ENCODE measurements at places on chromosomes 11 and 22.

DNA sequence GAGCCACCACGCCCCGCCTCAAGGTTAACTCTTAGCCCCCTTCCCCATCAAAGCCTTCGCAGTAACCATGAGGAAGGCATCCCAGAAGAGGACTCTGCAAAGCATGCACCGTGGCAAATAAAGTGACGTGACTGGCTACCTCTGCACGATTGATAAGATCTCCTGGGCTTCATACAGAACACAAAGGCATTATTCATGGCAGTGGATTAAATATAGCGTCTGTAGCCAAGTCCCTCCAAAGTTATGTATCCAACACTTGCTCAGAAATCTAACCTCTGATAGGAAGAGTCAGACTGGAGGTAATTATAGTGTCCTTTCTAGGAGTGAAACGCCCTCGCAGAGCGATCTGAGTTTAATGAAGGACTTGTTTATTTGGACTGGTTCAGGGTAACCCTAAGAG lies 22.4 kb downstream of the CPT1A start:
- no peak for DNase-seq

GRCh38 chr11:32829680-32830412 lies at the start of gene PRRG4:
Gene PRRG4 (plus strand): TSS chr11:32829927. CDS start chr11:32830530, 603 bp downstream.
- peak; percentile 29 for DNase-seq

- DNase-seq: no peak
Measured at GRCh38 chr11:88478136-88478815, 140.7 kb upstream of the CTSC start.

DNA sequence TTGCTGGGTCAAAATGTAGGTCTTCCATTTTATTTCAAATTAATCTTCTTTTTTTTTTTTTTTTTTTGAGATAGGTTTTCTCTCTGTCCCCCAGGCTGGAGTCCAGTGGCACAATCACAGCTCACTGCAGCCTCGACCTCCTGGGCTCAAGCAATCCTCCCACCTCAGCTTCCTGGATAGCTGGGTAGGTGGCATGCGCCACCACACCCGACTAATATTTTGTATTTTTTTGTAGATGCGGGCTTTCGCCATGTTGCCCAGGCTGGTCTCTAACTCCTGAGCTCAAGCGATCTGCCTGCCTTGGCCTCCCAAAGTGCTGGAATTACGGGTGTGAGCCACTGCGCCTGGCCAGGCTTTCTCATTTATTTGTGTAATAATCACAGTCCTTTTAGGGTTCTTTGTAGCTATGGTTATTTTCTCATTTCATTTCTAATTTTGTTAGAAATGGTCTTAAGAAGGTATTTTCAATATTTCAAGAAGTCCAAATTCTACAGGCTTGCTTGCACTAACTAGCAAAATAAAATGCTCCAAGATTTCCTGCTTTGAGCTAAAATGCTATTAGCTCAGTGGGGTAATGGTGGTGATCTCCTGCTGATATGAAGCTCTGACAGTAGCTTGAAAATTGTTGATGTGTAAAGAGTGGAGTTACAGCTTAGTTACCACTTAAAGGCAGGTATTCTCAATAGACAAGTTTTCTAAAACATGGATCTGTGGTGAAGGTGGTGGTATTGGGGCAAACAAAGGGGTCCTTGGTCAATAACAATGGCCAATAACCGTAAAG lies 50.0 kb downstream of the RBX1 start:
- no peak for DNase-seq

- no peak for DNase-seq
Measured at GRCh38 chr11:29006668-29007067, 898.5 kb downstream of the METTL15 start.

GRCh38 chr22:49365910-49366309 lies 461.8 kb downstream of the BRD1 start:
- no peak for DNase-seq

DNA sequence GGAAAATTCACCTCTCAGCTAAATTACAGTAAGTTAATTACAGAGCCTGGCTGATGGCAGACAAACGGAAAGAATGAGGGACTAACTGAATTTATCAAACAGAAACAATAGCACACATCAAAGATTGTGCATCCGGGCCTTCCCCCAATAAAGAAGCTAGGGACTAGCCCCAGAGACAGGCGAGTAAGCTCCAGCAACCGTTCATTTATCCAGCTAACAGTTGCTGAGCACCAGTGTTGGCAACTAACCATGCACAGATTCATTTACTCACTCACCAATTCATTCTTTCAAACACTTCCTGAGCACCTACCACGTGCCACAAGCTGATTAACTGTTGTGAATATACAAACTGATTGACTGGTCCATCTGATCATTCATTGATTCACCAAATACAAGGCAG lies 51.2 kb downstream of the SMCO4 start:
- DNase-seq: no peak

- no peak for DNase-seq
Measured at GRCh38 chr11:119672597-119672996, 56.4 kb downstream of the NECTIN1 start.

- DNase-seq: peak; percentile 21
Measured at GRCh38 chr22:19524170-19525115, at the start of gene CLDN5. Gene CLDN5 (minus strand): TSS chr22:19524410. CDS start chr22:19524255, 155 bp downstream.

- DNase-seq: no peak
Measured at GRCh38 chr11:92308366-92308765, 83.7 kb downstream of the FAT3 start.

DNA sequence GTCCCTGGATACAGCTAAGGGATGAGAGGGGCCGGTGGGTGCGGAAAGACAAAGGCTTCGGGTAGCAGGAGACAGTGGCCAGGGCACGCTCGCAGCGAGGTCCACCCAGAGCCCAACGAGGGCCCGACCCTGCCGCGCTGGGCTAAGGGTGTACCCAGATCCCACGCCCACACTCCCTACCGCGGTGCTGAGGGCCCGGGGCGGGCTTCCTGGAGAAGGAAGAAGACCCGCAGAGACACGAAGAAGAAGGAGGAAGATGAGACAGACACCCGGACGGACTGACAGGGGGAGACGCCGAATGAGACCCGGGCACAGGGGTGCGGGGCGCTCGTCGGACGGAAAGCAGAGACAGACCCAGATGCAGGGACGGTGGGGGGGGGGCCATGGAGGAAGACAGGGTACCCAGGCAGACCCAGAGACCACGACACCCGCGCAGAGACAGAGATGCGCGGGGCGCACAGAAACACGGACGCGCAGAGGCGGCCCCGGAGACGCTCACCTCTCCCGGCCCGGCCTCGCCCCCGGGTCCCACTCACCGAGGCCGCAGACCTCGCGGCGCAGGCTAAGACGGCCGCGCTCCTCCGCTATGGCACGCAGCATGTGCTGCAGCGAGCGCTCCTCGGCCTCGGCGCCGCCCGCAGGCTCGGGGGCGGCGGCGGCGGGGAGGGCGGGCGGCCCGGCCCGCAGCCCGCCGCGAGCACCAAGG lies 437 bp downstream of the KIAA0930 start:
- DNase-seq: peak; percentile 35

GRCh38 chr11:122344215-122344614 lies 228.2 kb upstream of the BLID start:
- DNase-seq: peak; percentile 97

DNA sequence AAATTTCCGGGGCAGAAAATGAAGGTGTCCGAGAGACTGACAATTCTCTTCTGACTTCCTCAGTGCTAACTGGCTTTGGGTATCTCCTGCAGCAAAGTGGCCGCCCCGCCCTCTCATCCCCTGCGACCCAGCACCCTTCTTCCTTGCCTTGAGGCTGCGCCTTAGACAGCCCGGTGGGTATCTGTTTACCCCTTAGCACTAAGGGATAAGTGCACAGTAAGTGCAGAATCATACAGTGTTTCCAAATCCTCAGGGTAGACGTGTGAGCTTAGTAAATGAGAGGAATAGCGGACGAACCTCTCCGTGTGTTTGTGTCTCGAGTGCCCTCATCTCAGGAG lies 368 bp upstream of the CHORDC1 start:
- no peak for DNase-seq

GRCh38 chr22:33397381-33397907 lies 339.3 kb upstream of the SYN3 start:
- no peak for DNase-seq

DNA sequence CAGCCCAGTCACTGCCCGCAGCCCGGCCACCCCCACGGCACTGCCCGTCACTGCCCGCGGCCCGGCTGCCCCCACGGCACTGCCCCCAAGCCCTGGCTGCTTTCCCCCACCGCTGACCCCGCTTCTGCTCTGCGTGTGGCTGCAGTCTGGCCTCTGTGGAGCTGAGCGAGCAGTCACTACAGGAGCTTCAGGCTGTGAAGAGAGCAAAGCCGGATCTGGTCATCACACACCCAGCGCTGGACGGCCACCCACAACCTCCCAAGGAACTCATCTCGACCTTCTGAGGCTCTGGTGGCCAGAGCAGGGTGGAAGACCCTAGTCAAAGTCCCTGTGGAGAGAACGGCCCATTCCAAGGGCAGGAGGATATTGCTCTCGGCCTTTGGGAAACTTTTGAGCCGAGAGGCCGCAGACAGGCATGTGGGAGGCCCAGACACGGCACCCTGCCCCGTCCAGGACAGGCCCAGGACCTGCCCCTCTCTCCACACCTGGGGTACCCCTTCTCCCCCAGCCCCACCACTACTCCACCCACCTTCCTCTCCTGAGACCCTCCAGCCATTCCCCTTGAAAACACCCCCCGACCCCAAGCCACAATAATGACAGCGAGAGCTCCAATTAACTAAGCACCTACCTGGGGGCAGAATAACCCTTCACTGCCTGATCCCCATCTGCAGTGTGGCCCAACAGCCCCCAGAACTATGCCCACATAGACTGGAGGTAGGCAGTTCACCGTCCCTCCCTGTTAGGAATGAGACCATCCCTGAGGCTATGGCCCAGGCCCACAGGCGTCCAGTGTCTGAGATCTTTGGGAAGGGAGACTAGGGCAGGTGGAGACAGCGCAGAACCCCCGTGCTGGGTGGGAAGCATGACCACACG lies 3.7 kb upstream of the PGGHG start:
- no peak for DNase-seq

GRCh38 chr22:36595154-36595553 lies 66.2 kb upstream of the EIF3D start:
- no peak for DNase-seq

DNA sequence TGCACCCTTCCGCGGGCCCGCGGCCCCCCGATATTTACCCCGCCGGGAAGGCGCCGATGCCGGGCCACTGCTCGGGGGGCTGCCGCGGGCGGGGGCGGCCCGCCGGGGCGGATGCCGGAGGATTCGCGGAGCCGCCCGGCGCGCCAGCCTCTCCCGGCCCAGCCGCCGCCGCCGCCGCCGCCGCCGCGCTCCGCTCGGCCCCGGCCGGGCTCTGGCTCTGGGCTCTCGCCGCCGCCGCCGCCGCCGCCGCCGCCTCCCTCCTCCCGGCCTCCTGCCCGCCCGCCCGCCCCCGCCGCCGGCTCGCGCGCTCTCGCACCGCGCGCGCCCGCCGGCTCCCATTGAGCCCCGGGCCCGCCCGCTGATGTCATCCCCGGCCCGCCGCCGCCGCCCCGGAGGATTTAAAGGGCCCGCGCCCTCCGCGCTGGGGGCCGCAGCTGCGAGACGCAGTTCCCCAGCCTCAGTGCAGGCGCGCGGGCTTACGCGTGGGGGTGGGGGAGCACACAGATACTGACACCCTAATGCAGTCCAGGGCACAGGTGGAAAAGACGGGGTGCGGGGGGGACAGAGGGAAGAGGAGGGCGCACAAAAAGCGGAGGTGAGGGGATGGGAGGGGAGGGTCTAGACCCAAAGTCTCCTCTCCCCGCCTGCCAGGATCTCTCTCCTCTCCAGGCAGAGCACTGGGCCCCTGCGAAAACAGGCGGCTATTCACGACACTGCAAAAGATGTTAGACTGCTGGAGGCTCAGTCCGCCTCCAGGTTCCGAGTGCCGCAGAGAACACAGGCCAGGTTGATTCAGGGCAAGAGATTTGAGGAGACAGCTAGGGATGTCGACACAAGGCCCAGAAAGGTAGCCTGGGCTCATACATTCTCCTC lies at the start of gene CSNK1E:
Gene CSNK1E, minus strand, starts transcription at position 312 of the 873 bp plus-strand sequence. CDS start 3,276 bp downstream, outside the sequence.
- peak; percentile 59 for DNase-seq

DNA sequence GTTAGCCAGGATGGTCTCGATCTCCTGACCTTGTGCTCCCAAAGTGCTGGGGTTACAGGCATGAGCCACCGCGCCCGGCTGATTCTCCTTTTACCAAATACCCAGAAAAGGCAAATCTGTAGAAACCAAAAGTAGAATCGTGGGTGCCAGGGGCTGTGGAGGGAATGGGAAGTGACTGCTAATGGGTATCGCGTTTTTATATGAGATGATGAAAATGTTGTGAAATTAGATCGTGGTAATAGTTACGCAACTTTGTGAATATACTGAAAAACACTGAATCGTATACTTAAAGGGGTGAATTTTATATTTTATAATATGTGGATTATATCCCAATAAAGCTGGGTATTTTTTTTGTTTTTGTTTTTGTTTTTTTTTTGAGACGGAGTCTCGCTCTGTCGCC lies 48.2 kb upstream of the CREB3L1 start:
- no peak for DNase-seq

- peak; percentile 41 for DNase-seq
Measured at GRCh38 chr11:111797145-111797581, 31.0 kb upstream of the PPP2R1B start.

DNA sequence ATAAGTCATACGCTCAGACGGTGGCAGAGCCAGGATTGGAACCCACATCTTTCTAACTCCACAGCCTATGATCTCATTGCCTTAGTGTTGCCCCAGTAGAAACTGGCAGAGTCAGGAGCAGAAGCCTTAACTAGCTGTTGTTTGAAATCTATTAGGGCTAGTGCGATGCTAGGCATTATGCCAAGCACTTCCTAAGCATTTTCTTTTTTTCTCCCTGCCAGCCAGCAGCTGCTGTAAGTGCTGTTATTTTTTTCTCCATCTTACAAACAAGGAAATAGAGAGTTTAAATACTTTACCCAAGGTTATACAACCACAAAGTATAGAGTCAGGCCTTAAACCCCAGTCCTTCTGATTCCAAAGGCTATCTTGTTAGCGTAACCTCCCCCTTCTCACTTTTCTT lies 161.0 kb upstream of the SORL1-AS1 start:
- peak; percentile 77 for DNase-seq

DNA sequence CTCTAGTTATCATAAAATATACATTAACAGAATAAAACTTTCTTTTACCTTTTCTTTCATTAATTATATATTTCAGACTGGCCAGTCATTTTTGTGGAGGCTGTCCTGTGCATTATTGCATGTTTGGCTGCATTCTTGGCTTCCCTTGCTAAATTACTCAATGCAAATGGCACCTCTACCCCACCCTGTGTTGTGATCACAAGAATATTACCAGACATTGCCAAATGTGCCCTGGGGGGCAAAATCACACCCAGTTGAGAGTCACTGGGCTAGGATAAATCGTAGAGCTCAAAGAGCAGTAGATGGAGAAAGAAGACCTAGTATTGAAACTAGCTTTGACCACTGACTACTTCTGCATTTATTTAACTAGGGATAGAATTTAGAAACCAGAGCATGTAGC lies 1257.8 kb upstream of the TENM4 start:
- DNase-seq: no peak

DNA sequence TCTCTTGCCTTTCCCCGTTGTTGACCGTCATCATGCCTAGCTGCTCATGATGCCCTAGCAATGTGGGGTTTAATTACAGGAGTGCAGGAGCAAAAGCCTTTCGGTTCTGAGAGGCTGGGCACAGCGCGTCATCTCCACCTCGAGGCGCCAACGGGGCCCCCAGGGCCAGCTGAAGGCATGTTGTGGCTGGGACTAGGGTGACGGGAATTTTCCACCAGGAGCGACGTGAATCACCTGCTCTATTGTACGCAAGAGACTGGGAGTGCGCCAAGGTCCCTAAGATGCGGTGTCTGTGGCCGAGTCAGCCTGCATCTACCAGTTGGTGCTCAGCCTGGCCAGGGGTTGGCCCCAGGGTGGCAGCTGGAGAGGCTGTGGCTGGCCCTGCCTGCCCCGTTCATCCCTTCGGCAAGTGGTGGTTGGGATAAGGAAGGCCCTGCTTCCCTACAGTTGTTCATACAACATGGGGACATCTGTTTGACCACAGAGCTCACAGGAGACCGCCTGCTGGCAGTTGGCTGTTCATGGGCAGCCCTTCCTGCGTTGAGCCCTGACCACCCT lies 1175.6 kb downstream of the BRD1 start:
- DNase-seq: peak; percentile 27

All from fibroblast of lung (primary cell).